CD4-positive, alpha-beta T cell (primary cell): ENCODE measurements at places on chromosomes 11 and 22.

GRCh38 chr11:71283971-71284441 lies 31.6 kb upstream of the SHANK2 start:
- H3K4me1 ChIP-seq, result no peaks in the 10 kb centered on the region
- no peaks in the 10 kb centered on the region for H3K27me3 ChIP-seq
- no peaks in the 10 kb centered on the region for H3K36me3 ChIP-seq
- H3K27ac ChIP-seq, result no peak overlapping the region
- no peak overlapping the region for H3K4me3 ChIP-seq

- peaks cover 60% of the 10 kb centered on the region for H3K4me1 ChIP-seq
- no peak overlapping the region for H3K4me3 ChIP-seq
- DNase-seq, result peak; percentile 86
- H3K27me3 ChIP-seq, result no peaks in the 10 kb centered on the region
Observed at GRCh38 chr11:62593434-62594044, 2.2 kb upstream of the TUT1 start.

DNA sequence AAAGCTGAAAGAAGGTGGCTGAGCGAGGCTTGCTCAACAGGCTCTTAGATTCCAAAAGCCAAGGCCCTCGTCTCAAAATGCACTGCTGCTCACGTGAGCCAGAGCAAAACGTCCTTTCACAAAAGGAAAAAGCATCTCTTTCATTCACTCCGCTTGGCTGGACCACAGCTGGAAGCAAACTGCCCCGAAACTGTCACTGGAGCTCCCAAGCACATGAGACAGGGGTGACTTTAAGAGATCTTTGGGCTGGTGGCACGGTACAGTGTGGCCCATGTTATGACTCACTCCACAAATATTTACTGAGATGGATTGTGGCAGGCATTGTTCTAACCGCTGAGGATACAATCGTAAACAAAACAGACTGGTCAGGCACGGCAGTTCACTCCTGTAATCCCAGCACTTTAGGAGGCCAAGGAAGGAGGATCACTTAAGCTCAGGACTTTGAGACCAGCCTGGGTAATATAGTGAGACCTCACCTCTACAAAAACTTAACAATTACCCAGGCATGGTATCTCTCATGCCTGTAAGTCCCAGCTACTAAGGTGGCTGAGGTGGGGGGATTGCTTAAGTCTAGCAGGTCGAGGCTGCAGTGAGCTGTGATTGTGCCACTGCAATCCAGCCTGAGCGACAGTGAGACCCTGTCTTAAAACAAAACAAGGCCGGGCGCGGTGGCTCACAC lies 3.6 kb downstream of the PLA2G6 start:
- H3K36me3 ChIP-seq, result peaks cover 8% of the 10 kb centered on the region
- DNase-seq, result no peak
- peaks cover 30% of the 10 kb centered on the region for H3K4me1 ChIP-seq
- H3K27me3 ChIP-seq, result no peaks in the 10 kb centered on the region
- H3K27ac ChIP-seq, result no peak overlapping the region

DNA sequence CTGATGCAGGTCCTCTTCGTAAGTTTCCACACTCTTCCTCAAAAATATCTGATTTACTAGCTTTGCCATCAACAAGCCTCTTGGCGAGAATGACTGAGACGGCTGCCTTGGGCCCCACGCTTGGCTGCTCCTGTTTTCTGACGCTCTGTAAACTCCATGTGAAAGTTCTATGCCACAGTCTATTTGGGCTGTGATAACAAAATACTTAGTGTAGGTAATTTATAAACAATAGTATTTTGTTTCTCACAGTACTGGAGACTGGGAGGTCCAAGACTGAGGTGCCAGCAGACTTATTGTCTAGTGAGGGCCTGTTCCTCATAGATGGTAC lies 123.2 kb upstream of the SORL1-AS1 start:
- H3K27me3 ChIP-seq, result no peaks in the 10 kb centered on the region
- no peak overlapping the region for H3K4me3 ChIP-seq
- peaks cover under 1% of the 10 kb centered on the region for H3K4me1 ChIP-seq

- H3K27ac ChIP-seq, result no peak overlapping the region
- peaks cover 15% of the 10 kb centered on the region for H3K4me1 ChIP-seq
- H3K4me3 ChIP-seq, result no peak overlapping the region
- no peaks in the 10 kb centered on the region for H3K36me3 ChIP-seq
- DNase-seq, result no peak
Observed at GRCh38 chr22:20605328-20605727, 97.9 kb downstream of the MED15 start.

DNA sequence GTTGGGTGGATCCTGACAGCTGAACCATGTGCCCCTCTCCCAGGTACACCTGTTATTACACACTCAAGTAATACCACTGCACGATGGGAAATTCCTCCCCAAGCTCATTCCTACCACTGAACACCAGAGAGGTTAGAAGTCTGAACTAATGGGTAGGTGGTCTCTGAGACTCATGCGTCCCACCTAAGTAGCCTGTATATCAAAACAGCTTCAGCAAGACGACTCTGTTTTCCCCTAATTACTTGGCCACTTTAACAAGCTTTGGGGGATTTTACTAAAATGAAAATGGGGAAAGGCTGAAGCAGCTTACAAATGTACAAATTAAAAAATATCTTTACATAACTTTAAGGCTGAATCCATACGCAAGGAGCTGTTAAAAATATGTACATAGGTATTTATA lies 29.4 kb downstream of the LGR4 start:
- H3K4me3 ChIP-seq, result no peak overlapping the region
- no peak for DNase-seq
- no peaks in the 10 kb centered on the region for H3K36me3 ChIP-seq
- H3K27me3 ChIP-seq, result no peaks in the 10 kb centered on the region

GRCh38 chr22:24200619-24201212 lies 19.4 kb downstream of the SUSD2 start:
- no peak overlapping the region for H3K27ac ChIP-seq
- H3K4me1 ChIP-seq, result peaks cover 6% of the 10 kb centered on the region
- H3K36me3 ChIP-seq, result no peaks in the 10 kb centered on the region
- DNase-seq, result no peak
- H3K27me3 ChIP-seq, result no peaks in the 10 kb centered on the region

GRCh38 chr11:61543606-61544306 lies 35.2 kb downstream of the LRRC10B start:
- peaks cover 3% of the 10 kb centered on the region for H3K27me3 ChIP-seq
- DNase-seq, result no peak
- H3K4me3 ChIP-seq, result no peak overlapping the region
- no peaks in the 10 kb centered on the region for H3K36me3 ChIP-seq

- no peak overlapping the region for H3K27ac ChIP-seq
- H3K4me1 ChIP-seq, result peaks cover 47% of the 10 kb centered on the region
- H3K4me3 ChIP-seq, result no peak overlapping the region
- DNase-seq, result no peak
- no peaks in the 10 kb centered on the region for H3K36me3 ChIP-seq
- H3K27me3 ChIP-seq, result no peaks in the 10 kb centered on the region
Observed at GRCh38 chr11:68960294-68961071, 20.3 kb downstream of the MRGPRD start.

DNA sequence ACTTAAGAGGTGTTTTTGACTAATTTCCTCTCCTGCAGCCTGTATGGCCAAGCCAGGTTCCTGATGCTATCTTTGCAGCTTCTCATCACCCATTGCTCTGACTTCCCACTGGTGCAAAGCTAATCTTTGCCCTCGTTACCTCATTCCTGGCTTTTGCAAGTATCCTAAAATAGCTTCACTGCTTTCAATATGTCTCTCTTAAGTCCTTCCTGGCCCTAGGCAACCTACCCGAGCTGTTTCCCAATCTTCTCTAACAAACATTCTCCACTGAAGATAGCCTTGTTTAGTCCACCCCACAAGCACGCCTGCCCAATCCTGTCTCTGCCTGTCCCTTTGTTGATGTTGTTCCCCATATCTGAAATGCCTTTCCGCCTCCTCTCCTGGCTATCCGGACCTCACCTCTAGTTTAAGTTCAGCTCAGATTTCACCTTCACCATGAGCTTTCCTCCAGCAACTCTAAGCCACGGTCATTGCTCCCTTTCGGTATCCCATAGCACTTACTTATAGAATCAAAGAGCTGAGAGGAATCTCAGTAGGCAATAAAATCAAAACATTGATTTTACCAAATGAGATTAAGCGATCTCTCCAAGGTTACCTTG lies 30.1 kb upstream of the CECR2 start:
- no peak for DNase-seq
- H3K36me3 ChIP-seq, result no peaks in the 10 kb centered on the region
- H3K4me3 ChIP-seq, result no peak overlapping the region
- H3K4me1 ChIP-seq, result no peaks in the 10 kb centered on the region

DNA sequence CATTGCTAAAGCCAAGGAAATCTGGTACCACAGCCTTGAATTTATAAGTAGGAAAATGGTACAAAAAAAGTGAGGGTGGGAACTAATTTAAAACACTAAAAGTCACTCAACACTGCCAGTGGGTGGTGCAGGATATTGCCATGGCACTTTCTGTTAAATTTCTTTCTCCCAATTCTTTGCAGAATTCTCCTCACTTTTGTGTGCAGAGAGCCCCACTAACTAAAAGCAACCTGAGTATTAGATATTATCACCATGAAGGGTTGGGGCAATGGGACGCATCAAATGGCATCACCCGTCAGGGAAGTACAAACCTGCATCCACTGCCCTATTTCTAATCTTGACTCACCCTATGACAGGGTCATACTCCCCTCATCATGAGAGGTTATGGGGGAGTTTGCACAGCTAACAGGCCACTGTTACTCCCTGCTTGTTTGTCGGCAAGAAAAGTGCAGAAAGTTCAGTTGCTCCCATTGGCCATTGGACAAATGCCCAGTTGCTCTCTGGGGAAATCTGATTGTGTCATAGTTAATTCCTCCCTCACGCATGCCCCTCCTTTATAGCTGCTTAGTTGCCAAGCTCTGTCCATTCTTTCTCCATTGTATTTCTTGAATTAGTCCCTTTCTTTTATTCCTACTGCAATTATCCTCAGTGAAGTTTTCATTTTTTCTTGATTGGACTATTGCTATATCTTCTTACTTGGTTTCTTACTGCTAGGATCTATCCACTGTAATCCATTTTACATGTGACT lies 93.8 kb upstream of the BLID start:
- no peak overlapping the region for H3K27ac ChIP-seq
- H3K36me3 ChIP-seq, result no peaks in the 10 kb centered on the region
- H3K27me3 ChIP-seq, result no peaks in the 10 kb centered on the region
- no peaks in the 10 kb centered on the region for H3K4me1 ChIP-seq

DNA sequence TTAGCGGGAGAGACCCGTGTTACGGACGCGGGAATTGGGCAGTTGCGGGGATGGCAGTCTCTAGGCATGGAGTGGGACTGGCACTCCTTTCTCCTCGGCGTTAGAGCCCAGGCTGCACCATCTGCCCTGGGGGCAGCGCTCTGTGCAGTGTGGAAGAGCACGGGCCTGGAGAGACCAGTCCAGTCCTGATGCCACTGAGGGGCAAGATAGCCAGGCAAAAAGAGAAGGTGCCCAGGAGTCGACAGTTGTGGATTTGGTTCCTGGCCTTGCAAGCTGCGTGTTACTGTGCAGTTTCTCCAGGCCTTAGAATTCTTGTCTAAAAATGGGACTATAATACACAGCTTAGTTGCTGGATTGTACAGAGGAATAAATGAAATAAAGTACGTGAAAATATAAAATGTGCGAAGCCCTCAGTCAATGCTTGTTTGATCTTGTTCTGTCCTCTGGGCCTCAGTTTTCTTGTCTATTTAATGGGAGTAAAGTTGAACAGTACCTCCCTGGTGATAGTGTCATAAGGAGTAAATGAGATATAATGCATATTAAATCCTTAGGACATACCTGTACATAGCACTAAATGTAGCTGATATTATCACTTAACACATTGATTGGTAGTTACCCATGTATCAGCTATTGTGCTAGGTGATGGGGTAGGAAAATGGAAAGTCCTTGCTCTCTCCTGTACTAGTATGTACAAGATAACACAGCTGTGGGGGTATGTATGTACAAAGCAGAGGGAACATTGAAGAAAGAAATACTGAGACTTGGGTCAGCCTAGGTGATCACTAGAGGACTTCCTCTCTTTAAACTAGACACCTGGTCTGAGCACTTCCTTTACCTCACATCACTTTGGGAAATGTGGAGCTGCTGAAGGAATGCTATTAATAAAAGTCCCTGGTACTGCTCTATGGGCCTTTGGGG lies 1.2 kb downstream of the ATXN10 start:
- no peaks in the 10 kb centered on the region for H3K36me3 ChIP-seq
- peak overlapping the region; percentile 35 for H3K27ac ChIP-seq
- H3K4me1 ChIP-seq, result peaks cover 22% of the 10 kb centered on the region
- DNase-seq, result no peak
- no peaks in the 10 kb centered on the region for H3K27me3 ChIP-seq

- no peaks in the 10 kb centered on the region for H3K4me1 ChIP-seq
- no peaks in the 10 kb centered on the region for H3K36me3 ChIP-seq
- no peaks in the 10 kb centered on the region for H3K27me3 ChIP-seq
- DNase-seq, result no peak
- no peak overlapping the region for H3K4me3 ChIP-seq
- H3K27ac ChIP-seq, result no peak overlapping the region
Observed at GRCh38 chr22:25475257-25476022, 89.0 kb upstream of the GRK3 start.

- H3K36me3 ChIP-seq, result peaks cover 50% of the 10 kb centered on the region
- DNase-seq, result no peak
- H3K27ac ChIP-seq, result no peak overlapping the region
- no peaks in the 10 kb centered on the region for H3K4me1 ChIP-seq
Observed at GRCh38 chr11:57547854-57548377, 10.5 kb downstream of the SMTNL1 start.

DNA sequence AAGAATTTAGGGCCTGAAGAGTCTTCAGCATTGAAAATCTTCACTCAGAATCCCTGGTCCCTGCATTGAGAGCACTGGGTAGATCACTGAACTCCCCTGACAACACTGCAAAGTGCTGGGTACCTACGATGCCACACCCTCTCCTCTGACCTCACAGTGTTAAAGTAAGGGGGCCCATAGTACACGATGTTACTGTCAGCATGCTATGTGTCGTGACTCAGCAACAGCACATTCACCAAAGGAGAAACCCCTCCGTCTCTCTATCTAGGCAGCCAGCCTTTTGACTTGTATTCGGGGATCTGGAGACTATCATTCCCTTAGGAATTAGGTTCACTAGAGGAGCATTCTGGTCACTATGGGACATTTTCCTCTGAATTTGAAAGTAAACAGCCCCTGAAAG lies 67.4 kb upstream of the PITPNB start:
- no peak overlapping the region for H3K27ac ChIP-seq
- no peaks in the 10 kb centered on the region for H3K27me3 ChIP-seq
- H3K4me3 ChIP-seq, result no peak overlapping the region

- H3K27ac ChIP-seq, result peak overlapping the region; percentile 60
- peaks cover 87% of the 10 kb centered on the region for H3K4me1 ChIP-seq
- peak overlapping the region; percentile 36 for H3K4me3 ChIP-seq
Observed at GRCh38 chr11:117950301-117950700, 21.1 kb upstream of the TMPRSS13 start.

- H3K36me3 ChIP-seq, result peaks cover 13% of the 10 kb centered on the region
- H3K4me3 ChIP-seq, result no peak overlapping the region
- H3K27ac ChIP-seq, result no peak overlapping the region
- DNase-seq, result no peak
- no peaks in the 10 kb centered on the region for H3K27me3 ChIP-seq
- peaks cover 58% of the 10 kb centered on the region for H3K4me1 ChIP-seq
Observed at GRCh38 chr11:1305501-1306056, 3.9 kb downstream of the TOLLIP start.
